ENCODE measurements at places on chromosomes 5 and 9.

- no peak for DNase-seq
These were observed 50.1 kb downstream of the SLC1A3 start for GRCh38 chr5:36656556-36656955.

DNA sequence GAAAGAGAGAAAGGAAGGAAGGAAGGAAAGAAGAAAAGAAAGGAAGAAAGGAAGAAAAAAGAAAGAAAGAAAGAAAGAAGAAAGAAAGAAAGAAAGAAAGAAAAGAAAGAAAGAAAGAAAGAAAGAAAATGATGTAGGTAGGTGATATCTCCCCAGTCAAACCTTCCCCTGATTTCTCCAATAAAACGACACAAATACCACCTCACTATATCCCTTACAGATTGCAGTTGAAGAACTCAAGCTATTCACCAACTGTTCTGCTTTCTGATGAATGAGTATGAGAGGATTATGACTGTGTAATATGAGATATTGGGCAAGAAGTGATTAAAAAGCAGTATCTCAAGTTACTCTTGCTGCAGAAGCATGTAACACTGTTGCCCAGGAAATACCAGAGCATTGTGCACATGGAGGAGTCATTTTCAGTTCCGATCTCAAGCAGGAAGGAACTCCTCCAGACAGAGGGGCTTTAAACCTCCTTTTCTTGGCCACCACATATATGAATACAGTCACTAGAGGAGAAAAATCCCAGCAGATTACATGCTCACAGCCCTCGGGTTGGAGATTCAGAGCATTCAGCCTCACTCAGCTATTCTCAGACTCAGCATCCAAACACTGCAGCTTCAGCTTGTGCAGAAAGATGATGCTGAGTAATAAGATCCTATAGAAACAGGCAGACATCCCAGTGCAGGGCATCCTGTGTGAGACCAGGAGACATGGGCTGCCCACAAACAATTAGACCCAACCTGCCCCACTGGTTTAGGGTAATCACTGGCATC, 61.4 kb downstream of the UGCG start:
- DNase-seq, result no peak

- DNase-seq, result no peak
These were observed 190.5 kb downstream of the ADCY2 start for GRCh38 chr5:7586480-7586879.

DNA sequence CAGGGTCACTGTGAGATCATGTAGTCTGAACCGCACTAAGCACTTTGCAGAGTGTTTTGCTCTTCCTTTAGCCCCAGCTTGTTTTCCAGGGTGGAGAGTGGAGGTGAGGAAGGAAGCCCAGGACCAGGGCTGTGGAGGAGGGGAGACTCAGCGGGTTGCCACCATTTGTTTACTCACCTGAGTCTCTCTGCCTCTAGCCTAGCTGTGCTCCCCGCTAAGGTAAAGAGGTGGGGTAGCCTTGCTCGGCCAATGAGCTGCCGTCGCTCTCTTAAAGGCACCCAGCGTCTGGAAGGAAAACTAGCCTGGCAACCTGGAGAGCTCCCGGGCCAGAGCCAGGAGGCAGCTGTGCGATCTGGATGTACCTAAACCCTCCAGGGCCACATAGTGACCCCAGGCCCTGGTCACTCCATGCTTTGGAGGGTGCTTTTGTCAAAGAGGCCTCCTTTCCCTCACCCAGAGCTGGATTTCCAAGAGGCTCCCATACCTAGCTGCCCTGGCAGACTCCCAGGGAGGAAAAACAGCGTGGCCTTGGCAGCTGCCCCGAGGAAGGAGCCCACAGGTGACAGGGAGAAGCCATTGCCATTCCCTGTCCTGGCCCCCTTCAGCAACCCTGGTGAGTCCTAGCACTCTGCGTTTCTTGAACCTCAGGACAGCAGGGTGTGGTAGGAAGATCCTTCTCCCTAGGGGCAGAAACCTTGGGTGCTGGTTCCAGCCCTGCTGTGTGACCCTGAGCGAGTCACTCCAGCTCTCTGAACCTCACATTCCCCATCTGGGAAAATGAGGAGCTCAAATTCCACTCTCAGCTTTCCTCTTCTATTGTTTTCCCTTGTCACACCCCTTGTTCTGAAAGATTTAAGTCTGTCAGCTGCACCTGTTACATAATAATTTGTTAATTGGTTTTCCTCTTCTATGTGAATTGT, 42.4 kb upstream of the LARP1 start:
- DNase-seq, result no peak

DNA sequence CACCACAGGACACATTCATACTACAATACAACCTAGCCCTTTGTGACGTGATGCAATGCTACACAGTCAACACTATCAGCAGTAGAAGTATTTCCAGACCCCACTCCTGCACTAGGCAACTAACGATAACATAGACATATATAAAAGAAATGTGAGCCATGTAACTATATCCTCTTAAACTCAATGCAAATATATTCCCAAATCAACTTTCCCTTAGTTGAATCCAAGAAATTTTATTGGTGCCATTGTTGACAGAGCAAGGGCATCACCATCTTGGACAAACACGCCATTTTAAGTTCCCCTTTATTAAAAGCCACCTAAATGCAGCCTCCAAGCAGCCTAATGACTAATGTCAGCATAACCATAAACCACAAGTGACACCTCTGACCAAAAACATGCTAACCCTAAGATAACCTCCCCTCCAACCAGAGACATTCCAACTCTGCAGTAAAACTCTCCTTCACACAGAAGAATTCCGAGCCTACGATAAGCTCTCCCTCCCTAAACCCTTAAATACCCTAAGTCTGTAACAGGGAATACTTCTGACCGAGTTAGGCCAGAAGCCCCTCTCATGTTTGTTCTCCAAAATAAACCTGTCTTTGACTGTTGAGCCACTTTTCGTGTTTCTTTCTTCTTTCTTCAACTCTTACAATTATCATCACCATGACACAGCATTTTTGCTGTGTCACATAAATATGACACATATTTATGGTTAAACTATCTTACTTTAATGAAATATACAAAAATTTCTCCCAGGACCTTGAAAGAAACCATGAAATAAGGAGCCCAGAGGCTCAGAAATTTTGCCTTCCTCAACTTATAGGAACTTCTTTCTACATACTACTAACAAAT, 1497.8 kb downstream of the EFNA5 start:
- DNase-seq, result no peak

- DNase-seq, result no peak
These were observed 56.7 kb upstream of the SLC44A1 start for GRCh38 chr9:105187781-105188180.

DNA sequence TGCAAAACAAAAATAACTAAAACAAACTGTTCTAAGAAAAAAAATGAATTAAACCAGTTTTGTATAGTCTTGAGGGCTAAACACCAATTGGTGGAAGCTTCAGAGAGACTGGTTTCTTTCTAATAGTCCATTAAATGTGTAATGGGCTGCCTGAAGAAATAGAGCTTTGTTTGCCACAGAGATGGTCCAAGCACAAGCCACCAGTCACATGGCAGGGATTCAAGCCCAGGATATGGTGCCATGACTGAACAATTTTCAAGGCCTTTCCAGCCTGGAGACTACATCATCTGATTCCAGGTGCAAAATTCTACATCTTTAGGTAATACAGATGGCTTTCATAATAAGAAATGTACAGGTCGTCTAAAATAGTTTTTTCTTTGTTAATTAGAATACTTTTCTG, 355.3 kb downstream of the NR2F1-AS1 start:
- DNase-seq, result no peak

GRCh38 chr9:79013715-79014610, 557.8 kb upstream of the TLE4 start:
- no peak for DNase-seq

- DNase-seq, result no peak
These were observed 191.1 kb downstream of the BNC2 start for GRCh38 chr9:16679327-16679821.

DNA sequence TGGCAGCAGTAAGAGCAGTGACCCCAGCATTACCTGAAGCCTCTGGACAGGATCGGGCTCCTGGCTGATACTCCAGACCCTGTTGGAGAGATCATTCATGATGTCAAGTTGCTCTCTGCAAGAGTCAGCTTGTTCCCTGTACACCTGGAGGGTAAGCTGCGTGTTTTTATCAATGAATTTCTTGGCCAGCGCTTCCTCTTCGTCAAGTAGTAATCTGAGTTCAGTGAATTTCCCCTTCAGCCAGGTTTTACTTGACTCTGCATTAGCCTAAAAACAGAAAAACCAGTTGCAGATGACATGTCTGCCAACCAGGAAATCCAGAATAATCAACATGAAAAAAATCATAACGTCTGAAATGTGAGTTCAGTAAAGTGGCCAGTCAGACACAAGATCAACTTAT, 19.1 kb downstream of the TRIM14 start:
- no peak for DNase-seq

GRCh38 chr9:80797101-80797829, 892.1 kb downstream of the TLE1 start:
- DNase-seq, result no peak

- peak; percentile 4 for DNase-seq
These were observed 122.8 kb upstream of the PUM3 start for GRCh38 chr9:2966565-2967300.

GRCh38 chr5:118597543-118597942, 390.8 kb downstream of the DTWD2 start:
- DNase-seq, result no peak

- no peak for DNase-seq
These were observed 15.8 kb upstream of the SETX start for GRCh38 chr9:132370592-132370991.

- DNase-seq, result no peak
These were observed 217.4 kb upstream of the ADAMTSL1 start for GRCh38 chr9:18256568-18256967.

GRCh38 chr5:171984748-171985419, 21.6 kb downstream of the FBXW11 start:
- no peak for DNase-seq

DNA sequence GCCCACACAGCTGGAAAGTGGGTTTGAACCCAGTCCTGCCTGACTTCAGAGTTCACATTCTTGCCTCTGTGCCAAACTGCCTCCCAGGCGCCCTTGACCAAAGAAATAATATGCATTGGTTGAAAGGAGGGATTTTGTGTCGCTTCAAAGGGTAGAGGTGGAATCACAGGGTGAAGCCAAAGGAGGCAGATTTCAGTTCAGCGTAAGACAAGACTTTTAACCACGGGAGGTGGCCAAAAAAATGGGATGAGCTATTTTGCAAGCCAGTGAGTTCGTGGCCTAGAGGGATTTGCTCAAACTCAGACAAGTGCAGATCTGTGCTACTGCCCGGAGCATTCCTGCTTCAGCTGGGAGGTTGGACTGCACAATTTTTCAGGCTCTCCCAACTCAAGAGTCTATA, 57.6 kb upstream of the RANBP3L start:
- no peak for DNase-seq

DNA sequence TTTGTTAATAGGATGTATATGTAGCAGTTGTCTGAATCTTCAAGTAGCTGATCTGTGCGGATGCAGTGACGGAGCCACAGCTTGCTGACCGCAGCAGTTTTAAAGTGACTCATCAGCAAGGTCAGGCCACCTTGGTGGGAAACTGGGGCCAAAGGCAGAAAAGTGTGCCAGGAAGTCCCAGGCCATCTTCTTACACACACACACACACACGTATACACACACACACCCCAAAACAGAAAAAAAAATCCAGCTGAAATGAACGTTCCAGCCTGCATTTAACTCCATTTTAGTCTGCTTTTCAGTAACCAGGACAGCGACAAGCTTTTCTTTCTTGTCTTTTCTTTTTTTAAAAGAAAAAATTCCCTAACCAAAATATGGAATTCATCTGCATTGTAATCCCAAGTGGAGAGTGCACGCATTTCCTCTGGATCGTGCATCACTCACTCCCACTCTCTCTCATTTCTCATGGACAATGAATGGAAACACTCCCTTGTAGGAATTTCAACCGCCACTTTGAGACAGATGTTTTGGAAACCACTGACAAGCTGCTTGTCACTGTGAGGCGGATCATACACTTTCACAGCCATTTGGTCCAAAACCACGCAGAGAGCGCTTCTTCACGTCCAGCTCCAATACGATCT, 103.9 kb downstream of the LHFPL2 start:
- no peak for DNase-seq

DNA sequence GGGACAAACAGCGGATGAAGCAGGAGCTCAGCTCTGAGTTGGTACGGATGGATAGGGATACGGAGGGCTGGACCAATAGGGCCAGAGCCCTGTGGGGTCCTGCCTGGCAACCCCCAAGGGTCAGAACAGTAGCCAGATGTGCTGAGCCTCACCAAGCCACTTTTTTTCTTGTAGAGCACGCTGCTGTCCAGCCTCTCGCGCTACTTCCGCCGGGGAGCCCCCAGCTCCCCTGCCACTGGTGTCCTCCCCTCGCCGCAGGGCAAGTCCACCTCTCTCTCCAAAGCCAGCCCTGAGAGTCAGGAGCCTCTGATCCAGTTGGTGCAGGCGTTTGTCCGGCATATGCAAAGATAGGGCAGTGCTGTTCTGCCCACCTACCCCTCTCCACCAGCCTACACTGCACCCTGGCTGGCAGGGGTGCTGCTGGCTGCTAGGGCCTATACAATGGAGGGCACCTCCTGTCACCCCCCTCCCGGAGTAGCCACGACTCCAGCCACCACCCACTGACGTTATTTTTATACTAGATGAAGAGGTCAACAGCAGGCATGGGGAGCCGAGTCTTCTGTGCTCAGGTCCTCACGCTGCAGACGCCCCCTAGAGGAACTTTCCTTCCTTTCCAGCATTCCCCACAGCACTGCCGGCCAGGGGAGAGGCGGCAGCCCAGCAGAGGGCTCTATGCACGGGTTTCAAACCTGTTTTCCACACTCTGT, 21.6 kb downstream of the SH3GLB2 start:
- peak; percentile 65 for DNase-seq

DNA sequence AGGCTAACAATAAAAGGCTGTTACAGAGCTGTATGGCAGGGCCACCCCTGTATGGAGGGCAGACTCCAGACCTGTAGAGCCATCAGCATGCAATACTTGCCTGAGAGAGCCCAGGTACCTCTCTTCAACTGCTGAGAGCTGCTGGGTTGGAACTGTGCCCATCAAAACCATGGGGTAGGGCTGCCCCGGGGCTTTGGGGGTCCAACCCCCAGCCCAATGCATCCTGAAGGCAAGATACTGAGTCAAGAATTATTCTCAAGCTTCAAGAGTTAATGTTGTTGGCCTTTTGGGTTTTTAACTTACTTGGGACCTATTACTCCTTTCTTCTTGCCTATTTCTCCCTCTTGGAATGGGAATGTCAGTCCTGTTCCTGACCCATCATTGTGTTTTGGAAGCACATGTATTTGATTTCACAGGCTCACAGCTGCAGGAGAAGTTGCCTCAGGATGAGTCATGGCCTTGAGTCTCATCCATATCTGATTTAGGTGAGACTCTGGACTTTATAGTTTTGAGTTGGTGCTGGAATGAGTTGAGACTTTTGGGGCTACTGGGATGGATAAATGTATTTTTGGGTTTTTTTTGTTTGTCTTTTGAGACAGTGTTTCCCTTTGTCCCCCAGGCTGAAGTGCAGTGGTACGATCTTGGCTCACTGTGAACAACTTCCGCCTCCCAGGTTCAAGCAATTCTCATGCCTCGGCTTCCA, 21.0 kb upstream of the CDK7 start:
- no peak for DNase-seq

GRCh38 chr5:56350597-56351170, 117.6 kb upstream of the ANKRD55 start:
- no peak for DNase-seq

GRCh38 chr5:132083071-132083678, 9.6 kb downstream of the CSF2 start:
- DNase-seq, result no peak
